Ammon's horn (tissue), 1 donor: ENCODE measurements at places on chromosomes 7 and 10.

DNA sequence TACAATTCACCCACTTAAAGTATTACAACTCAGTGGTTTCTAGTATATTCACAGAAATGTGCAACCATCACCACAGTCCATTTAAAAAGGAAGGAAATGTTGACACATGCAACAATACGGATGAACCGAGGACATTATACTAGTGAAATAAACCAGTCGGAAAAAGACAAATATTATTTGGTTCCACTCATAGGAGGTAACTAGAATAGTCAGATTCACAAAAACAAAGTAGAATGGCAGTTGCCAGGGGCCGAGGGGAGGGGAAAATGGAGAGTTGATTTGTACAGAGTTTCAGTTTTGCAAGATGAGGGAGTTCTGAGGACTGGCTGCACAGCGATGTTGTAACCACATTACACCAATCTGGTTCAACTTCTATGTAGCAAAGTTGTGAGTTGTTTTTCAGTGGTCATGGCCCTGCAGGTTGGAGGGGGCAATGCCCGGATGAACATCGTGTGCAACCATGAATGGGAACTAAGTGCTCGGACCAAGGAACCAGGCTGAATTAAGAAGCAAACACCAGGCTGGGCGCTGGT, 17.6 kb upstream of the TNPO3 start:
- no peak for DNase-seq

DNA sequence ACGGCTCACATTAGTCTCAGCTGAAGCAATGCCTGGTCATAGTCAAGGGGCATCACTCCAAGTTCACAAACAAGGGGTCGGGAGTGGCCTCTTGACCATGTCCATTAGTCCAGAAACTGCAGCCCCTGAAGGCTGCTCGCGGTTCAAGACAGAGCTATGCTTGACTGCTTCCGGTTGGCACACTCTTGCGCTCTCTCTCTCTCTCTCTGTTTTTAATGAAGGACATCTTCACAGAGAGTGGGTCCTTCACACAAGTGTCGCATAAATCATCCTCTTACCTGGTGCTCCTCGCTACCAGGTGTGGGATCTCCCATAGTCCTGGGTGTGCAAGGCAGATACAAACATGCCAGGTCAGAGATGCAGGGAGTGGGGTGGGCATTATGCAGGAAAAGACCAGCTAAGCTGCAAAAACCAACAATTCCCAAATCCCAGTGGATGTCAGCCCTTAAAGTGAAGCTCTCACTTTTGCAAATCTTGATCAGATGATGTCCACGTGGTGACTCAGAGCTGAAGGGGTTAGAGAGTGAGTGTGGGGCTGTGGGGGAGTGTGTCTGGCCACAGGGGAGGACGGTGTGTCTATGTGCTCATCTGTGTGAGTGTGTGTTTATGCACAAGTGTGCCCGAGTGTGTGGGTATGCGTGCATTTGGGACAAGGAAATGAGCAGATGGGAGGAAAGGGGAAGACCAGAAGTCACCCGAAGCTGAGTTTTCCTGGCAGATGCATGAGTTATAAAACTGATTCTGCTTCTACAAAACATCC, 83.7 kb upstream of the PPP2R2D start:
- DNase-seq, result no peak

- DNase-seq, result no peak
These were observed 25.0 kb downstream of the NUDCD3 start for GRCh38 chr7:44465490-44465889.

- no peak for DNase-seq
These were observed 199.6 kb upstream of the MKI67 start for GRCh38 chr10:128325788-128326187.

GRCh38 chr10:26556748-26557640, 118.9 kb downstream of the APBB1IP start:
- DNase-seq, result peak; percentile 76
